ENCODE measurements at places on chromosomes 3 and 15.

DNA sequence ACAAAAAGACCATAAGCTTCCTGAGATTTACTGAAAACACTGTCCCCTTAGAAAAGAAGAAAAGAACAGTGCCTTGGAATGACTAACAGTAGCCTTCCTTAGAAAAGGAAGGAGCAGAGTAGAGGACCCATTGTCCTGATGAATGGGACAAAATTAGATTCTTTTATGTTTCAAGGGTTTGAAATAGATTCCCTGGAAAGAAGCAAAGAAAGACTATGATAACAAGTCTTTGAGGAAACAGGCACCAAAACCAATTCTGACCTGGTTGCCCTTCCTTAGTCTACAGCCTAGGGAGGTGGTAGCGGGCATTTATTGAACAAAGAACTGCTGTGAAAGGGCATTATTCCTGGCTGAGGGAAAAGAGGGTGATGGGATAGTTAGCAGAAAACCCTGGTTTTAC, 1024.8 kb downstream of the TBL1XR1 start:
- no peak for DNase-seq

- DNase-seq = no peak
These were observed 26.8 kb downstream of the RBP2 start for GRCh38 chr3:139449566-139449965.

GRCh38 chr15:73161546-73161945, 109.3 kb downstream of the NEO1 start:
- DNase-seq = no peak

- no peak for DNase-seq
These were observed 384.4 kb upstream of the ARPP21 start for GRCh38 chr3:35254917-35255316.

- no peak for DNase-seq
These were observed 250.7 kb upstream of the PROK2 start for GRCh38 chr3:72035606-72036005.

DNA sequence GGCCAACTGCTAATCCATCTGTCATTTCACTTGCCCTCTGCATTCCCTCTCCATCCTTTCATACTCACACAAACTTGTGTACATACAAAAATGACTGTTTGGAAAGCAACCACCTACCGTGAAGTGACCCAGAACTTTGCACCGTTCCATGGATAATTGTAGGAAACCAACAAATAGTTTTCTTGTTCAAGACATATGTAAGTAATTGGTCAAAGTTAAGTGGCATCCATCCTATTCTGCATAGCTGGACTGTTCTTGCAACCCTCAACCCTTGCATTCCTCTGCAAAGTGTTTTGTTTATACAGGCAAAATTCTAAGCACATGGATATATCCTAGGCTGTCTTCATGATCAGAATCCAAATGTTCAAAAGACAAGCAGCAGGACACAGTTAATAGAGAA, 592.5 kb downstream of the MECOM start:
- no peak for DNase-seq

Data from NCI-H1436 (cell line).